AG09319 (cell line): ENCODE measurements at places on chromosomes 2 and 18.

- no peak for DNase-seq
Observed at GRCh38 chr18:5542515-5543035, 1.2 kb downstream of the EPB41L3 start.

DNA sequence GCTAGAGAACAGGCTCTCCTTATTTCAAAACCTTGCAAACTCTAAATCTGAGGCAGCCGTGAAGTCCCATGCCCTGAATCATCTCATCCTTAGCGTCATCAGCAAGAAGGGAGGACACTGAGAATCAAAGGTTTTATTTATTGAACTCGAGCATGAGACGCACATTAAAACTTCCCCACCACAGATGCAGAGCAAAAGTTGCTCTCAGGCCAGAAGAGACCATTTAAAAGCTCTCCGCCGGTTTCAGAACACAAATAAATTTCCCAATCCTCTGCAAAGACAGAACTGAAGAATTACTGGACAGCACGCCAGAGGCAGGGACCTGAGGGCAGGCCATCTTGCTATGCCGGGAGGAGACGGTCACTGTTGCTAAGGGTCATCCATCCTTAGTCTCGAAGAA, 1.3 kb downstream of the AMMECR1L start:
- DNase-seq = no peak

- DNase-seq = no peak
Observed at GRCh38 chr2:109685453-109685852, 71.3 kb downstream of the SOWAHC start.

GRCh38 chr2:214139630-214140284, 271.1 kb upstream of the VWC2L start:
- DNase-seq = no peak

- no peak for DNase-seq
Observed at GRCh38 chr2:191679818-191680600, 2.1 kb downstream of the NABP1 start.

GRCh38 chr18:24054130-24054529, 39.6 kb downstream of the TTC39C start:
- DNase-seq = no peak

DNA sequence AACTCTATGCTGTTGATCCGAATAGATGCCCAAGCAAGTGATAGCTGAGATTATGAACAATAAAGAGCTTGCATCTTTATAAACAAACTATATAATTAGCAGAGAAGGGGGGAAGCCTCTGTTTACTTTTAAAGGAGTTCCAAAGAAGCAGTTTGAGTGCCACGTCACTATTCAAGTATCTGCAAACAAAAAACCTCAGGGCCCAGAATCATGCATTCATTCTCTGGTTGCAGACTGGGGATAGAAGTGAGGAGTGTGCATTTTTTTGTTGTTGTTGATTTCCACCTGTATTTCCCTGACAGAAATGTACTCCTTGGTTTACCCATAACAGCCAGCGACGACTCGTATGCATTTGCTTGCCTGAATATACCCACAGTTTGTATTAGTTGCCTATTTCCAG, 264.3 kb downstream of the PTGR3 start:
- DNase-seq = no peak

GRCh38 chr2:150548527-150548926, 61.1 kb upstream of the RND3 start:
- no peak for DNase-seq

DNA sequence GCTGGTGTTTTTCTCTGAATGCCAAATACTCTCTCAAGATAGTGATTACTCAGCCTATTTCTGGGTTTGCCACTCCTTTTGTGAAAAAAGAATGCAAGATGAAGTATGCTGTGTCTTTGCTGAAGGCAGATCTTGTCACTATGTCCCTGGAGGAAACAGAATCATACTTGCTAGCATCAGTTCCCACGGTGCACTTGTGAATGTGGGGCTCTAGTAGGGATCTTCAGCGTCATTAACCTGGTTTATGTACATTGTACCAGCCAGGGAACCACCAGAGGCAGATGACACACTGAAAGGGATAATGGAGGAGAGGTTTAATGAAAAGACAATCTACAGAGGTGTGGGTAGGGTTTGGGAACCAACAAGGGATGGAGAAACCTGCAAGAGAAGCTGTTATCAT, 131.0 kb upstream of the CXCR4 start:
- no peak for DNase-seq

DNA sequence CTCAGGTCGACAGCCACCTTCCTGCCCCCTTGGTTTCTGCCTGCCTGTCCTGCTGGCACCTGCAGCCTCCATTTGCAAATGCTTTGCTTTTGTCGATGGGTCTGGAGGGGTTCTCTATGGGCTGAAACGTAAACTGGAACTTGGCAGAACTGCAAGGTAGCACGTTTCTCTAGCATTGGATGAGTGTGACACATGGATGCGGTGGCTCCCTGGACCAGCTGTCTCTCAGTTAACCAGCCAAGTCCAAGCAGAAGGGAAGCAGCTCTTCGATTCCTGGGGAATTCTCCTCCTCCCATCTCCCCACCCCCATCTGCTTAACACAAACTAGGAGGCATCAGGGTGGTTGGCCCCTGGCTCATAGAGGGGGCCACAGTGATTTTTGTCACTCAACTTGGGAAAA, 57.3 kb downstream of the ITGB1BP1 start:
- no peak for DNase-seq

- peak; percentile 91 for DNase-seq
Observed at GRCh38 chr2:86037141-86037794, 68.4 kb downstream of the POLR1A start.

DNA sequence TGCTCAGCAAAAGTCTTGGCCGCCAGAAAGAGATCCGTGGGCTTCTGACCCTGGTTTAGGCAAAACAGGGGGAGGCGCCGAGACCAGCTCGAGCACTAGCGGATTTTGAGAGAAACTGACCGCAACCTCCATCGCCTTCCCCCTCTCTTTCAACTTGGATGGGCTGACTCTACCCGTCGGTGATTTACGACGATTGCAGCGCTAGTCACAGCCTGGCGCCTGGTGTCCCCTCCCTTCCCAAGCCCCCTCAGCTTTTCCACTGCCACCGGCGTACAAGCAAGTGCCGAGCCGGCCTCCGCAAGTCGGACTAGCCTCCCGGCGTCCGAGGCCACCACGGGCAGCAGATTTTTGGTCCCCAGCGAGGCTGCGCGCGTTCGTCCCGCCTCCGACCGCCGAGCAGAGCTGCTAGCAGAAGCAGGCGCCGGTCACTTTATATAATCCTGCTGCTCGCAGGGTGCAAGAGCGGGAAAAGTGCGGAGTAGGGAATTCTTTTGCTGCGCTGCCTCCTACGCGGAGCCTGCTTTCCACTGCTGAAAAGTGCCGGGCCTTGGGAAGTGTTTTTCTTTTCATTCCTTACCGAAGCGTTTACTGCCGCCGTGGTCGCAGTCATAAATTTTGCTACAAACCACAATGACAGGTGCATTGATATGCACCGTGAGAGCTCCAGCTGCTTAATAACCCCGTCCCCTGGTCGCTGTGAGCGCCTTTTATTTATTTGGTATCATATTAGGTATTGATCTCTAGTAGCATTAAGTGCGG, 7.7 kb downstream of the HOXD3 start:
- DNase-seq = no peak

- peak; percentile 12 for DNase-seq
Observed at GRCh38 chr2:32425719-32426141, 68.9 kb downstream of the BIRC6 start.

- no peak for DNase-seq
Observed at GRCh38 chr2:112783187-112783714, 1.0 kb downstream of the IL1A start.

DNA sequence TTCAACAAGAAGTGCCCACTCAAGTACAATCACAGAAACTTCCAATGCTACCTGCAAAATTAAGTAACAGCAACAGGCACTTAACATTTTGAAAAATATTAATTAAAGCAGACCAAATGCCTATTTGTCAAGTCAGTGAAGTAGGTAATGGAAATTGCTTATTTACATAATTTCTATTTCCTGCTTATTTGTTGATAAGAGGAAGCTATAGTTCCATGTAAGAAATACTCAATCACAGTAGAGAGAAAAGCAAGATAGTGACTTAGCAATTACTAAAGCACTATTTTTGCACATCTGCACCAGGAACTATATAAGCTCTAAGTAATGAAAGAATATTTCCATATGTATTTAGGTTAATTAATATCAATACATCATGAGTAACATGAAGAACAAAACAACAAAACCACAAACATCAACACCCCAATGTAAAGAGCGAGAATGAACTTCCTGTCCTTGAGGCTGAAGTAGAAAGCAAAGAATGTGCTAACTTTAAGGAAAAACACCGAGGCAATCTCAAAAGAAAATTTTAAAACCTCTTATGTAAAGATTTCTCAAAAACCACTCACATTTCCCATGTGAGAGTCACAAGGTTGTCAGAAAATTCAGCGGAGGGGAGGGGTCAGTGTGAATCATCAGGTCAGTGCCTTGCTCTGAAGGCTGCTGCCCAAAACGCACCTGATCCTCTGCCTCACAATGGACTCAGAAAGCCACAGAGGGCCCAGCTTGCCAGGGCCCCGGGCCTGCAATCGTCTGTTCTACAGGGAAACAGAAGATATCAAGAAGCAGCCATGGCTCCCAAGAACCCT, 12.5 kb downstream of the NPC1 start:
- no peak for DNase-seq

DNA sequence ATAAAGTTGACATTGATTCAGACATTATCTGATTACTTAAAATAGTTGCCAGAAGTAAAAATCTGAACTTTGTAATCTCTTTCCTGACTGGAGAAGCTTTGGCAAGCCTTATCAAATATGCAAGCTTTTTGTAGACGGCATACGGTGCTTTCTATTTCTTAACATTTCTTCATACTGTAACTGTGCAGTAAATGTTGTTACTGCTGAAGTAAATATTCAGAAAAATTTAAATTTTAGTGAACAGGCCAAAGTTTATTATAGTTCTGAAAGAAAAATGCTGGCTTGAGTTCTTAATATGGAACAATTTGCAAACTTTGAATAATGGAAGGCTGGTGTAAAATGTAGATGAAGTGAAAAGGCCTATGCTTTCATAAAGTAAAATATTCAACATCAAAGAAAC, 1.8 kb downstream of the TTN start:
- no peak for DNase-seq

DNA sequence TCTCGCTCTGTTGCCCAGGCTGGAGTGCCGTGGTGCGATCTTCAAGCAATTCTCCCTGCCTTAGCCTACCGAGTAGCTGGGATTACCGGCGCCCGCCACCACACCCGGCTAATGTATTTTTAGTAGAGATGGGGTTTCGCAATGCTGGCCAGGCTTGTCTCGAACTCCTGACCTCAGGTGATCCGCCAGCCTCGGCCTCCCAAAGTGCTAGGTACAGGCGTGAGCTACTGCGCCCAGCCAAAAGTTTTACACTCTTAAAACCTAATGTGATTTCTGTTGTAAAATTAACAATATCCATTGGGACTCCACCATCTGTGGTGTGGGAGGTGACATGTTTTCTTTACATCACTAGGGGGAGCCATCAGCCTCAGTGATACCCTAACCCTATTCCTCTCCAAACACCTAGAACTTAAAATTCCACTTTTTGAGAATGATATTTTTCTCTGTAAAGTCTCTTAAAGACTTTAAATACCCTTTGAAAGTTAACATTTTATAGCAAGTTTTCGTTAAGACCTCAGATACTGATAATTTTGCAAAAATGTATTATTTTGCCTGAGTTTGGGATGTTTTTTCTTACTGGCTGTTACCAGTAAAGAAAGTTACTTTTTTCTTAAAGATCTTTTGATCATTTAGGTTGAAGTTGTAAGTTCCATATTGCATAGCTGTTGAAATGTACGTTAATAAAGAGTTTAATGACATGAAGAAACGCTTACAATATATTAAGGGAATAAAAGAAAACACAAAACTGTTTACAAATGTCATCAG, 11.6 kb upstream of the EIF2AK2 start:
- DNase-seq = no peak
